ENCODE measurements at places on chromosomes 1 and 21. TPM values are rescaled to one million over a fixed set of nuclear protein-coding genes. Genes with fewer than 3 reads are reported as not detected.

The PBX1 gene
- 0.13 TPM for total RNA-seq

The SLC35F3 gene
- total RNA-seq: 6.9 TPM

The SELP gene
- total RNA-seq: 0.75 TPM

The DNAJC6 gene
- 5.6 TPM for total RNA-seq

The PLEKHG5 gene
- 2.2 TPM for total RNA-seq

The CFAP126 gene
- not detected for total RNA-seq

- no peak for DNase-seq
These were observed 24.5 kb upstream of the RCSD1 start for GRCh38 chr1:167605576-167605975.

- no peak for DNase-seq
These were observed 31.7 kb upstream of the ENSA start for GRCh38 chr1:150661156-150661555.

- DNase-seq: peak; percentile 10
These were observed 106.9 kb upstream of the TMEM51 start for GRCh38 chr1:15046487-15047165.

- DNase-seq: no peak
These were observed 371 bp downstream of the ZMPSTE24 start for GRCh38 chr1:40258445-40258769.

DNA sequence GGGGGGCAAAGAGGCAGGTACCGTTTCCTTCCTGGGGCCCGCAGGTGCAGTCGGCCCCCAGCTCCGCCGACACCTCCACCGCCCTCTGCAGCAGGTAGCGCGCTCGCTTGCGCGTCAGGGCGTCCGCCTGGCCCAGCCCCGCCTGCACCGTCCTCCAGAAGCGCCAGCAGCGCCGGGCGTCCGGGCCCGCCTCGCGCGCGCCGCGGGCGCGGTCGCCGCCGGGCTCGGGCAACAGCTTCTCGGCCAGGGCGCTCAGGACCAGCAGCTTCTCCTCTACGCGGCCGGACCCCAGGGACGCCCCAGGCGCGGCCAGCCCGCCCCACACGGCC, 863 bp downstream of the TARBP1 start:
- peak; percentile 86 for DNase-seq

GRCh38 chr1:19837866-19838265, 22.8 kb upstream of the RNF186 start:
- no peak for DNase-seq

DNA sequence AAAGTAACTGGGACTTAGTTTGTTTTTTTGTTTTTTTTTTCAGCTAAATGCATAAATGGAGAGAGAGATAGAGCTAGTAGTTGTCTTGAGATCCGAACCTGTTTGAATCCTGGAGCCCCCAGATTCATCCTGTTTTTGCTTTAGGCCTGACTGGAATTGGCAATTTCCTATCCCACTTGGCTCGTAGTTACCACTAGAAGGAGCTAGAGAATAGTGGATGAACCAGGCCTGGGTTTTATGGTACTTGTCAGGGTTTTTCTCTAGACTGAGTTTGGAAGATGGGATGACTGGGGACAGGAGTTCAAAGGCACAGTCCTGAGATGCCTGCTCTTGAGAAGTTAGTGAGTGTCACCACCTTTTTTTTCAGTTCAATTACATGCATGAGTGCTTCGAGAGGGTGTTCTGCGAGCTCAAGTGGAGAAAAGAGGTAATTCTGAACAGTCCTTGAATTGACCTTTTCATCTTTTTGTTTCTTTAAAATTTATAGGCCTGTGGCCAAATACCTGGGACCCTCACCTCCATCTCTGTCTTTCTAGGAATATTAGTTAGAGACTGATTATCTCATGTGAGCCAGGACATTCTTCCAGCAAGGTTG, 23.4 kb downstream of the CELF3 start:
- no peak for DNase-seq

DNA sequence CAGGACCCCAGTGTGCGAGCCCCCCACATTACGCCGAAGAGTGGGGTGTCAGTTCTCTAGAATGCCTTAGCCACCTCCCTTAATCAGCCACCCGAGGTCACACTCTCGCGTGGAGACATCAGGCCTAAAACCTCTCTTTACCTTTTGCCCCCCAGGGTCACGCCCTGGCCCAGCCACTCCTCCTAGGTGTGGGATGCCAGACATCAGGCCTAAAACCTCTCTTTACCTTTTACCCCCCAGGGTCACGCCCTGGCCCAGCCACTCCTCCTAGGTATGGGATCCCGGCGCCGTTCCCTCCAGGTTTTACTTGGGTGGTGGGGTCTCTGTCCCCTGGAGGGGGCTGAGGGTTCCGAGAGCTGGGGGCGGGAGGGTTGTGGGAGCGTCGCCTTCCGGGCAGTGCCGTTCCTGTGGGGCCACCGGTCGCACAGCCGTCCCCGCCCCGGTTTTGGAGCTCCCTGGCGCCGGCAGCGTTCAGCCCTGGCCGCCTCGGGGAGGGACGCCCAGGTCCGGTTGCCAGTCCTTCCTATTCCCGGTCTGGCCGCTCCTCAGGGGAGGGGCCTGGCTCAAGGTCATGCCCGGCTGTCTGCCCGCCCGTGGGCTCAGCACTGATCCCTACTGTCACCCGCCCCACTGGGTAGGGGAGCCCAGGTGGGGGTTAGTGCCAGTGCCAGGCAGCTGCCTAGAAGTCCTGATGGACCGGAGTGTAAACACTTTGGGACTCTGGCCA, 882 bp downstream of the VPS13D start:
- peak; percentile 23 for DNase-seq

Data from CD8-positive, alpha-beta memory T cell (primary cell).